ENCODE measurements at places on chromosomes 12 and 14.

DNA sequence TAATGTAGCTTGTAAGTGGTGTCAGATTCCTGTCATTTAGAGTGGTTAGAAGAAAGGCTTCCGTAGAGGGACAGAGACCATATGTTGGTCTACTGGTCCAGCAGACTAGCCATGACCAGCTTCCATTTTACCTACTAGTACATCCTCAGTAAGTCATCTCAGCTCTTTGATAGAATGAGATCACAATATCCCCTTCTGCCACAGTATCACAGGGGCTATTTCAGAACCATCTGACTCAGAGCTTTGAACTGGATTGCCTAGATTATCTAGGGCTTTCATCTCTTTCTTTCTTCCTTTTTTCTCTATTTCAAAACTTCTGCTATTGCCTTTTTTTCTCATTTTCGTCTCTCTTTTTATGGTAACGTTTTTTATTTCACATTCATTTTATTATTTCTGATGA lies 4.7 kb downstream of the ZDHHC17 start:
- DNase-seq, result no peak

DNA sequence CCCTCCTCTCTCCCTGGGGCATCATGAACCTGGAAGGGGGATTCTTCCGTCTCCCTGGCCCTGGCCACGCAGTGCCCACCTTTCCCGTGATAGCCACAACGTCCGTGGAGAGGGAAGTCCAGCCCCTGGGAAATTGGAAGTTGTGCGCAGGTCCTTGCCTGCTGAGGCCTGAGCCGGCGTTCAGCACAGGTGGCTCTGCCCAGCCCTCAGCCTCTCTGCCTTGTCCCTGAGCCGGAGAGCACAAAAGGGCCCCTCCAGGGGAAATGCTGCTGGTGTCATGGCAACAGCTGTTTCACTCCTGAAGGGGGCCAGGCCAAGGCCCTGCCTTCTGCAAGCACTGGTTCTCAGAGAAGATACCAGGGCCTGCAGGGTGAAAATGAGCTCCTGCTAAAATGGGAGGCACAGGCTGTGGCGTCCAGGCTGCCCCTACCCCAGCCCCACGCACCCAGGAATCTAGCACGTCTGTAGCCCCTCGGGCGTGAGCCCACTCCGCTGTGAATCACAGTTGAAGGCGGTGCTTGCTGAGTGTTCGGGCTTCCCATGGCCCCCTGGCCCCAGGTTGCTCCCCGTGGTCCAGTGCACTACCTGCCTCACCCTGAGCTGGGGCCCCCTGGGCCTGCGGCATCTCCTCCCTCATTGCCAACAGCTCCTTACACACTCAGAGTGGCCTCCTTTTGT lies 149.4 kb downstream of the ADGRD1 start:
- DNase-seq, result no peak

DNA sequence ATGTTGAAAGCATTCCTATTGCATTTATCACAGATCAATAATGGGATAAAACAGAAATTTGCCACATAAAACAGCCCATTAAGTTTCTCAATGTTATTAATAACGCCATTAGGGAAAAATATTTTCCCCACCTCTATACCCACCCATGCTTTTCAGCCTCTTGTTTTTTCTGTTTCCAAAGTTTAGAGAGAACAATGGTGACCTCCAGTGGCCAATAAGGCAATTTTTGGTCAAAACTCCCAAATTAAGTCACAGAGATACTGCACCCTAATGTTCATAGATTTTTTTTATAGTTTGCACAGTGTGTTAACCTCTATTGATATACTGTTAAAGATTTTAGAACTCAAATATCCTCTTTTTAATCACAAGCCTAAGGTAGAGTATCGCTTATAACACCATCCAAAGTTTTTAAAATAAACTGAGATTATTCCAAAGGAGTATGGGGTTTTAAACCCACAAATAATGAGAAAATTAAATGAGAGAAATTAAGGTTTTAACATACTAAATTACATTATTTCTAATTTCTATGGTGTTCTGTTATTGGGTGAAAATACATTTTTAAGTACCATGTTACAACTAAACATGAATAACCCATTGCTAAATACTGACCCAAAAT lies 184.7 kb upstream of the DCN start:
- DNase-seq, result no peak

DNA sequence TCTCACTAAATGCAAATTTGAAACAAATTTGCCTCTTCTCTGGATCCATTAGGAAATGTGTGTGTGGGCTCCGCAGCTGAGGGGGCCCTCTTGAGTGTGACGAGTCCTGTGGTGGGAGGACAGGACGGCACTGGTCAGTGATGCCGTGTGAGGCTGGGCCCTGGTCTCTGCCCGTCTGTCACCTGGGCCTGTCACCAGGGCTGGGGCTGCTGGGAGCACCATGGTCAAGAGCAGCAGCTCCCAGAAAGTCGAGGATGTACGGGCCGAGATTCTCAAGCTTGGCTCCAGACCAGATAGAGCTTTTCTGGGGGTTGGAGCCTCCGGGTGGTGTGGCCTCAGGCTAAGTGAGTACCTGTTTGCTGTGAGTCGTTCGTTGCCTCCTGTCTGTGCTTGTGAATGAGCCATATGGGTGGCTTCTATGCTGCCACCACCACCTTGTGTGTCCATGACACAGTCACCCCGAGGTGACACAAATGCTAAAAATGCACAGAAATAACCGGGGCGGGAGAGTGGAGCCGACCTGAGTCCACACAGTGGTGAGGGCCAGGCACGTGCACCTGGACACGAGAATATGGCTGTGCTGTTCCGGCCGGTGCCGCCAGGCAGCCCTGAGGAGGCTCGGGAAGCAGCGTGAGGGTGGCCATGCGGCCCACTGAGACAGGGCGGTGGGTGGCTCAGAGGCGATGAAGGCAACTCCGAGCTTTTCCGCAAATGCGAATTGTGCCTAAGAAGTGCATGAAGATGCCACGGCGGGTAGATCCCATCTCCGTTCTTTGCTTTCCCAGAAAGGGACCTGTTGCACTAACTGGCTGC lies 8.7 kb downstream of the PGAM5 start:
- no peak for DNase-seq

- no peak for DNase-seq
Observed at GRCh38 chr12:113127791-113128199, 7.8 kb downstream of the RASAL1 start.

- no peak for DNase-seq
Observed at GRCh38 chr12:72300728-72301127, 28.6 kb downstream of the TRHDE start.

- no peak for DNase-seq
Observed at GRCh38 chr14:96723946-96724345, 73.2 kb upstream of the VRK1 start.

- no peak for DNase-seq
Observed at GRCh38 chr12:109174468-109174867, 58.1 kb downstream of the ACACB start.

GRCh38 chr14:24316597-24316950 lies 5.3 kb downstream of the LTB4R start:
- DNase-seq, result no peak

- no peak for DNase-seq
Observed at GRCh38 chr12:27333403-27334009, 870 bp downstream of the BMAL2 start.

DNA sequence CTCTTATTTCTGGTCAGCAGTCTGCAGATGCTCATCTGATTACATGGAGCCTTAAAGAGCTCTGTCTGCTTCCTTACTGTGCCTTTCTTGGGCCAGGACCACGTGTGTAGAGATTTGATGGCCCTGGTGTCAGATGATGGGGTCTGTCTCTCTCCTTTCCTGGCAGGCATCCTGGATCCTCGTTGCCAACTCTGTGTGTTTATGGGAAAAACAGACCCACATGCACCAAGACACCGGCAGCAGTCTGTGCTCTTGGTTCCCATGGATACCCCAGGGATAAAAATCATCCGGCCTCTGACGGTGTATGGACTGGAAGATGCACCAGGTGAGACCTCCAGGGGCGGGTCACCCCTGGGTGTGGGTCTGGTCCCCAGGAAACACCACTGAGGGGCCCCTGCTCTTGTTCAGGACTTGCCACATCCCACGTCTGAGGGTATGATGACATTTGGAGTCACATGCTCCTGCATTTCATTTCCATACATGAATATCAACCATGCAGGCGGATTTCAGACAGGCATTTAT lies 18.5 kb upstream of the ALDH2 start:
- no peak for DNase-seq

DNA sequence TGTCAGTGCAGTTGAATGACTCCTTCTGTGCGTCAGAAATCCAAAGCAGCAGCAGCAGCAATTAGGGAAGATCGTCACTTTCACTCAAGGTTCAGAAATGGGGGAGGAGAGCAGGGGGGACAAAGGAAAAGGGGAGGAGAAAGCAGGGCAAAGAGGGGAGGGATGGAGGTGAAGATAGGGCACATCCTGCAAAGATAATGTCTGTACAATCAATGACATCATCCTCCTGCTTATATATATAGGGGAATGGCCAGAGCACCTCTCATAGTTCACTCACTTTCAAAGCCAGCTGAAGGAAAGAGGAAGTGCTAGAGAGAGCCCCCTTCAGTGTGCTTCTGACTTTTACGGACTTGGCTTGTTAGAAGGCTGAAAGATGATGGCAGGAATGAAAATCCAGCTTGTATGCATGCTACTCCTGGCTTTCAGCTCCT lies at the start of gene NTS:
NTS (plus strand) TSS at position 265 of the 431 bp plus-strand sequence; CDS start at position 374, 109 bp downstream.
- no peak for DNase-seq

DNA sequence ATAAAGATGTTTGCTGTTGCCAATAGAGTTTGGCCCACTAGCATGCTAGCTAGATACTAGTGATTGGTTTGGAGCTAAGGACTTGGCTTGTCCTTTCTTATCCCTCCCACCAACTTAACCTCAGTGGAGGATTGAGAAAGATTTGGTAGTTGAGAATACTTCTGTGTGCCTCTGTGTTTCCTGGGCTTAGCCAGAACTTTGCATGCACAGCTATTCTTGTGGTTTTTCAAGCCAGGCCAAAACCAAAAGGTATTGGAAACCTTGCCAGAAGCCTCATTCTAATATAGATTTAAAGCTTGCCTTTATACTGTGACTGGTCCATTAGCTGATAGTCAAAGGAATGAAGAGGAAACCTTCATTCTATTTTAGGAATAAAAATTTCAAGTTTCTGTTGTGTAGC lies 188.5 kb downstream of the CCDC91 start:
- peak; percentile 84 for DNase-seq

DNA sequence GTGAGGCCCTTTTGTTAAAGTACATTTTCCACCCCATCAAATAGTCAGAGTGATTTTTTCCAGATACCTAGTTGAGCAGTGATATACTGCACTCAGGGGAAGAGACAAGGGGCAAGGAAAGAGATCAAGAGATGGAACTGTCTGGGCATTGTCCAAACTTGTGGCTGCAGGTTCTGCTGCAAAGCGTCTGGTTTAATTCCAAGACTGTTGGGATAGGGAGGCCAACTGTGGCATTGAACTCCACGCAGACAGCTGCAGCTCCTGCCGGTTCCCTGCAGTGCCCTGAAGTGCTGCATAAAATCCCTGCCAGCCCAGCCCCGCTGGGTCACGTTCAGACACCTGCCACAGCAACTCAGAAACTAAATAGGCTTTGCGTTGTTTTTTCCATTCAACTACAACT lies 30.5 kb downstream of the RPH3A start:
- DNase-seq, result no peak

DNA sequence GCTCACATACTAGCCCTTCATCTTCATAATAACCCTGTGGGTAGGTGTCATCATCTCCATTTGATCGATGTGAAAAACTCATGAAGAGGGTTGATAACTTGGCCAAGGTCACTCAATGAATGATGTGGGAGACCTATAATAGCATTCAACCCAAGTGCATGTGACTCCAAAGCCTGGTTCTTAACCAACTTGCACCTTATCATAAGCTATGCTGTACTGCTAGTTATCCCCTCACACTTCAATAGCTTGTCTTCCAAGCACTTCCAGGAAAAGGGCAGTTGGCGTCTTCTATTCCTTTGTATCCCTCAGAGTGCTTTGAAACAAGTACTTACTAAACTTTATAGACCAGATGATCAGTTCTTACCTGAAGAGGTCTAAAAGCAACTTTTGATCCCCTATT lies 15.2 kb downstream of the VIPAS39 start:
- no peak for DNase-seq

DNA sequence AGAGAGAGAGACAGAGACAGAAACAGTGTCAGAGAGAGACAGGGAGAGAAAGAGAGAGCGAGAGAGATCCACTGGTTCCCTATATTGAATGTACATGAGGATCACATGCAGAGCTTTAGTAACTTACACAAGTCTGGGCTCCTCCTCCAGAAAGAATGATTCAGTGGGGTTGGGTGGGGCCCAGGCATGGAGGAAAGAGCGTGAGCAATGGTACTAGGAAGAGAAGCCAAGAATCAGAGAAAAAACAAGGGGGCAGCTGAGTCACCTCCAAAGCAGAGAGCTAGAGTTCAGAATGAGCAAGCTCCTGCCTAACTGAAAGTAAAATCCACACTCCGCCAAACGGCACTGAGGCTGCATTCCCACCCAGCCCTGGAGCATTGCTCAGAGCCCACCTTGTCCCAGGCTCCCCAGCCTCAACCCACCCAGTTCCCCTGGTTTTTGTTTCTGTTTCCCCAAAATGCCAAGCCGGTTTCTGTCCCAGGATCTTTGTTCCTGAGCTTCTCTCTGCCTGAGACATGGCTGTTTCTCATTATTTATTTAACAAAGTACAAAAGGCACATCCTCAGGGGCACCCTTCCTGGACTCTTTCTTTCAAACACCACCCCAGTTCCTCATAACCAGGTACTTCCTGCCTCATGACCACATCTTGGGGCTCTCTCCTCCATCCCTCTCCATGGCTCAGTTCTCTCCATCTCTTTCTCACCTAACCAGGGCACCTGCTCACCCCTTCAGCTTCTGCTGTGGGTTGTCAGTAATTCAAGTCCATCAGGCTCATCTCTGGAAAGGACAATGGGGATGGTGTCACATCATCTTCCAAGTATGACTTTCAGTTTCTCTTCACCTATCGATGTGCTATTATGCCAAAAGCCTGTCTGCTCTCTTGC lies 670.3 kb upstream of the TBX3 start:
- peak; percentile 92 for DNase-seq

- DNase-seq, result no peak
Observed at GRCh38 chr12:84704856-84705255, 207.7 kb downstream of the SLC6A15 start.

GRCh38 chr12:76595056-76595455 lies 35.5 kb upstream of the OSBPL8 start:
- no peak for DNase-seq

GRCh38 chr12:105679982-105680381 lies 349.5 kb downstream of the C12orf75 start:
- no peak for DNase-seq

DNA sequence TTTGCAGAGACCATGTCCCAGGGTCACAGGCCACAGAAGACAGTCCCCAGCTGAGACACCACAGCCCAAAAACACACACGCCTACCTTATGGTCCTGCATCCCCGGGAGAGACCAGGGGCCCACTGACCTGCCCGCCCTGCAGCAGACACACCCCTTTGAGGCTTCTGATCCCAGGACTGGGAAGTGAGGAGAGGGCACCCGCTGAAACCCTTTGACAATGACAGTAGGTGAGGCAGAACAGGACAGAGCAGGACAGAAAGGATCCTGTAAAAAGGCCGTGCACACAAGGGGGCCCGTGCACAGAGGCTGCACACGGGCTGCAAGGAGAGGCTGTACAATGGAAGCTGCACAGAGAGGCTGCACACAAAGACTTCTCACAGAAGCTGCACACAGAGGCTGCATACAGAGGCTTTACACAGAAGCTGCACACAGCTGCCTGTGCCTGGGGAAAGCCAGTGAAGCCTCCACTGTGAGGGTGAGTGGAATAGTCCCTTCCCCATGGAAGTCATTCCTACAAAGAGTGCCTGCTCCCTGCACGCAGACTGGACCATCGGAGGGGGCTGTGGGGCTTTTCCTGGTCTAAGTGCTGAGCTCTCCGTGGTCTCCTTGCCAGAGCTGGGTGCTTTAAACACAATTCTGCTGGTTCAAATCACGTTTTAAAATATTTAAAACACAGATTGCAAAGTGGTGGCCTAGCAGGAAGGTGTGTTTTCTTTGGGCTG lies 16.6 kb upstream of the SFSWAP start:
- no peak for DNase-seq

GRCh38 chr14:68671909-68672308 lies 121.0 kb downstream of the ZFP36L1 start:
- DNase-seq, result no peak

Measured in fibroblast of skin of left biceps (primary cell).